ENCODE measurements at places on chromosomes 5 and 9.

DNA sequence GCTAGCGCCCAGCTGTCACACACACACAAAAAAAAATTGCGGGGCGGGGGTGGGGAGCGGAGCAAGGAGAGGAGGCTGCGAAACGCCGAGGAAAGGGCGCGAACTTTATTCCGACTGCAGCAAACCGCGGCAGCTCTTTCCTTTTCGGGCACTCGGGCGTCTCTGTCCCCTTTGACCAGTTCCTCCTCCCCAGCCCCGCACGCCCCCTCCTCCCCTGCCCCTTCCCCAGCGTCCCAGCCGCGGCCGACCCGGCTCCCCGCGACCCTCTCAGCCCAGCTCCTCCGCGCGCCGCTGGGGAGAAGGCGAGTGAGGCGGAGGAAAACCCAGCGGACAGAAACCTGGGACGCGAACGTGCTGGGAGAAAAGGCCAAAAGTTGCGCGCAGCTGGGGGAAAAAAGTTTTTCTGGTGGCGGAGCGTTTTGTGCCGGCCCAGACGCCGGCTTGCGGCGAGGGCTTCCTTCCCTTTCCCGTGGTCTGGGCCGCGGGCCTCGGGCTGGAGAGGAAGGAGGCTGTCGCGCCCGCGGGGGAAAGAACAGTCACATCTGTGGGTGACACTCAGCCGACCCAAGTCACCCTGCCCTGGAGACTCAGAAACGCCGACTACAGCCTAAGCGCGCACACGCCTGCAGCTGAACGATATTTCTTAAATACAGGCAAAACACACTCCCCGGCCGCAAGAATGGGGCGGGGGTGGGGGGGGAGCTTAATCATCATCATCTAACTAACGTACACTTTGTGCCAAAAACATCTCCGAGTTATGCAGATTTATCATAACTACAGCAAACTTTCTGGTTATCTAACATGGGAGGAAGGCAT, 1.1 kb upstream of the BNC2 start:
- no peak for DNase-seq

GRCh38 chr5:36457511-36458270, 148.7 kb upstream of the SLC1A3 start:
- no peak for DNase-seq

- DNase-seq, result no peak
Observed at GRCh38 chr5:57509501-57510260, 27.1 kb upstream of the ACTBL2 start.

DNA sequence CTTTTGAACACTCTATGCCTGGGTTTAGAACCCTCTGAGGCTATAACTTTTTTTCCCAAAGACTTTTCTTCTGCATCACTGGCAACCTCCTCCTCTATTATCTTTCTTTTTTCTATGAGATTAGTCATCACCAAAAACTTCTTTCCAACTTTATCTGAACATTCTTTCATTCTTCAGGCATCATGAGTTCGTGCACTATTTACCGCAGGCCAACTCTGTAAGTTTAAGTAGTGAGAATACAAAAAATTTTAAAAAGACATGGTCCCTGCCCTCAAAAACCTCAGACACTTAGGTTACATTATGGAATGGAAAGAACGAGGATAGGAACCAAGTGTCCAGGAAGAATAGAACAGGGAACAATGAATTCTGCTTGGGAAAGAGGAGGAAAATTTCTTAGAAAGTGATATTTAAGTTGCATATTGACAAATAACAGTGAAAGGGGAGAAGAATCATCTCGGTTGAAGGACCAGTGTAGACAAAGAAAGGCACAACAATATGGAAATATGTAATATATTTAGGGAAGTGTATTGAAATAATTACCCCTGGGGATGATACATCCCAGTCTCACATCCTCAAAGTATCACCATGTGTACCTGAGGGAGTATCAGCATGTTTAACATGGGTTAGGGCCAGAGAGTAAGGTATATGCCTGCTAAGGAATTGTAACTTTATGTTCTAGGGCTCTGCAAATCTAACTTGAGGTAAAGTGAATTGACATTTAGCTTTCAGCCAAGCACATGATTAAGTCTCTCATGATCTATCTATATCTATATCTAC, 196.5 kb upstream of the NREP start:
- no peak for DNase-seq

DNA sequence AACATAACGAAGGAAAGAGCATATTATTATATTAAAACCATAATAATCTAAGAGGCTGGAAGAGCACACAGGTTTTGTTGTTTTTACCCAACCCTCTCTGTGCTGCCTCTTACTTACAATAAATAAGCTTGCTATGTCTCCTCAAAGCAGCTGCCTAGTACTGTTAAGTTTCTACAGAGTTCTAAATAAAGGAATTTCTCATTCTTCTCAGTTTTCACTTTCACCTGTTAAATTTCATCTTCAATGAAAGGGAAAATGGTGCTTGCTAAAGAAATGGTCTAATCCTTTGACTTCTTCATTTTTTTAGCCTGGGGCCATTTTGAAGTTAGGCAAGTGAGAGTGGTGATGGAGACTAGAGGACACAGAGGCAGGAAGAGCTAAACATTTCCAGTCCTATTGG, 396.1 kb downstream of the MAN2A1 start:
- no peak for DNase-seq

GRCh38 chr9:135864447-135865049, 42.8 kb downstream of the CAMSAP1 start:
- no peak for DNase-seq

- DNase-seq, result no peak
Observed at GRCh38 chr5:85515588-85515987, 1102.2 kb upstream of the COX7C start.

DNA sequence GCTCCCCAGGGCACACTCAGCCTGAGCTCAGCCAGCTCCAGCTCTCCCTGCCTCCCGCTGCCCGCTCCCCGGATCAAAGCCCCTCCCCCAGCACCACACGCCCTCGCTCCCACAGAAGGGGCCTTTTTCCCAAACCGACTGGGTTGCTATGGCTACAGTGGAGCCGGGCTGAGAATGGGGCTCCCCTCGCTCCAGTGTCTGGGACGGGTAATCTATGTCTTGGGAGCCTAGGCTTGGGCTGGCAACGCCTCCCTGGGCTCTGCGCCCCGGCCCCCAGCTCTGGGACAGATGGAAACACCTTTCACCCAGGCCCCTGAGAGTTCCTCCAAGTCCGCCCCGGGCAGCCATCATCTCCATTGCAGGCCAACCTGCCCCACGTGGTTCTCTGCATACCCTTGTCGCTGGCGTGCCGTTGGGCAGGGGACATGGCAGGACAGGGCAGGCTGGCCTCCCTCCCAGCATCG, 29.6 kb downstream of the NOTCH1 start:
- no peak for DNase-seq

DNA sequence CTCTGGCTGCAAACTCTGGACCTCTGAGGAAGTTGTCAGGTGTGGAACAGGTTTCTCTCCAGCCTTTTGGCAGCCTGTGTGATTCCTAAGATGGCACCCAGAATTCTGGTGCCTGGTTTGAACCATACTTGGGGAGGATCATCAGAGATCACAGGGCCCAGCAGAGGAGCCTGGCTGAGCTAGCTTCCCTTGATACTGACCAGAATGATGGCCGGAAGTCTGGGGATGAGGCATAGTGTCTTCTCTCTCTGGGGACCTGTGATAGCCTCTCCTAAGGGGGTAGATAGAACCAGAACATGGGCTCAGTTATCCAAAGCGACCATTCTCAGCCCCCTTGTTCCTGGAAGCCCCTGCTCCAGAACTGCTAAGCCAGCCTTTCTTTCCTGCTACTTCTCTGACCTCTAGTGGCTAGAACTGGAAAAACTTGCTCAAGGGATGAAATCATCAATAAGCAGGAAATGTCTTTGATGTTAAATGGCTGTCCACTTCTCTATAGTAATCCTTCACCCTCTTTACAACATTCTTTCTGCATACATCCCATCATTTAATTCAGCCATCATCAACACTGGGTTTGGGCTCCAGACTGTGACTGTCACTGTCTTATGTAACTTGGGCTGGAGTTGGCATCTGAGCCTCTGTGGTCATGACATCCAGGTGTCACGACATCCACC, 55.1 kb downstream of the C9orf152 start:
- no peak for DNase-seq

DNA sequence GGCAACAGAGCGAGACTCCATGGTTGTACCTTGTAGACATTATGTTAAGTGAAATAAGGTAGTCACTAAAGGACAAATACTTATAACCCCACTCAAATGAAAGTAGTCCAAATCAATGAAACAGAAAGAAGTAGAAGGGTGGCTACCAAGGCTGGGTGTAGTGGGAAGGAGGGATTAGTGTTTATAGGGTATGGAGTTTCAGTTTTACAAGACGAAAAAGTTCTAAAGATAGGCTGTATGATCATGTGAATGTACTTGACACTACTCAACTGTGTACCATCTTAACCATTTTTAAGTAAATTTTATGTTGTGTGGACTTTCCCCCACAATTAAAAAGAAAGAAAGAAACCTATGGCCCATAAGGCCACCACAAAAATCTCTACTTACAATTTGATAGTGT, 32.2 kb downstream of the ALDH7A1 start:
- no peak for DNase-seq

DNA sequence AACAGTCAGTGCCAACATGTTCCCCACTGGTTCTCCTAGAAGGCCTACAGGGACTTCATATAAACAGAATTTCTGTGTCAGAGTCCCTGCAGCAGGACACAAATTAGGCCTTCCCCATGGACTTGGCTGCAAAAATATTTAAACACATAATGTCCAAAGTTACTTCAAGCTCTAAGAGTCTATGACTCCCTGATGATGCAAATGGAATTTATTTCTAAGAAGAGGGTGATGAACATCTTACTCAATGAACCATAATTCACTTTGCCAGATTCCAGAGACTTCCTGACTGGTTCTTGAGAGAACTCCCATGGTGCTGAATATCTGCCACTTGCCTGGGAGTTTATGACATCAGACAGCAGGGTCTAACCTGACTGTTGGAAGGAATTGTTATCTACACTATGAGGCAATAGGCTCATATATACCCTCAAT, 32.7 kb upstream of the ADRA1B start:
- DNase-seq, result no peak

DNA sequence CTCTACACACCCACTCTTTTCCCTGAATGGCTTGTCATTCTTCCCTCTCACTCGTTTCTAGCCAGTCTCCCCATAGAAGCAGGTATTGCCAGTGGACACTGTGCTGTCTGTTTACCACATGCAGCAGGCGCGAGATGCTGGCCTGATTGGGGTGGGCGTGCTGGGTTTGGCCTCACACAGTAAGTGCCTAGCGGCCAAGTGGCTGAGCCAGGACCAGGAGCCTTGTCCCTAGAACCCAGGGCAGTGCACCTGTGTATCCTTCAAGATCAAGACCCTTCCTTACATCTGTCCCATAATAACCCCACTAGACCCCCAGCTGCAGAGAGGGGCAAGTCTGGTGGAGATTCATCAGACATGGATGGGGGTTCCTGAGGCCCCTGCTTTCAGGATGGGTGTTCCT, 112.8 kb upstream of the IRX4 start:
- DNase-seq, result no peak

DNA sequence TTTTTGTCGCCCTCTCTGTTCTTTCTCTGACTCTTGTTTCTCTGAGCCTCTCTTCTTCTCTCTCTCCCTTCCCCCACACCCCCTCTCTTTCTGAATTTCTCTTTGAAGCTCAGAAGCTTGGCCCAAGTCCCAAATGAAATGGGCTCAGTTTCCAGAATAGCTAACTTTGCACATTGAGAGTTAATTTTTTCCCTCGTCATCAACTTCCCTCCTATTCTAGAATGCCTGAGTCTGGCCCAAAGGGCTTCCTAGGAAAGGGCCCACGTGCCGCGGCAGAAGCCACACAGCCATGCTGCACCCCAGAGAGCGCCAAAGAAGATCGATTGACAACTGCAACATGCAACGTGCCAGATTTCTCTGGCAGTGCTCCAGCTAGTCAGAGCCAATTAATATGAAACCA, 588.8 kb upstream of the KLF4 start:
- no peak for DNase-seq

DNA sequence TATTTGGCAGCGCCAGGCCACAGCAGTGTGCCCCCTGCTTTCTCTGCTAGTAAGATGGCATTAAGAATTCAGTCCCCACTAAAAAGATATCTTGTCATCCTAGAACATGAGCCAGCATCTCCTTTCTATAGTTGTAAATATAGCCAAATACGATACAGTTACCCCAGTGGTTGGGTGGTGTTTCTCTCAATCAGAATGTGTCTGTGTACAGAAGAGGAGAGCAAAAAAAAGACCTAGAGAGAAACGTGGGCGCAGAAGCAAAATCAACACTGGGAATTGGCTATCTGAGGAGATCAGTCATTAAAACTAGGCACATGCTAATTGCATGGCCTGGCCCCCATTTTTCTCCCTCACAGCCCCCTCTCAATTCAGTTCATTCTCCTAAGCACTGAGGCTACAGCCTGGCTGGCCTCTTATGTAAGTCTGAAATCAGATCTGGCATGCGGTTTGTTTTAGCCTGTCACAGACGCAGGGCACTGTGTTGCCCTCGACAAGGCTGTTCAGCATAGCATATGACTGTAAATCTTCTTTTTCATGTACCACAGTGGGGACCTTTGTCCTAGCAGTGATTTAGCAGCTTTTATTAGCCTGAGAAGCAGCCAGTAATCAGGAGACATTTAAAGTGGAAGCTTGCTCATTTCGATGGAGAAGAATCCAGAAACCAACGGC, 57.8 kb downstream of the RORB start:
- DNase-seq, result no peak

DNA sequence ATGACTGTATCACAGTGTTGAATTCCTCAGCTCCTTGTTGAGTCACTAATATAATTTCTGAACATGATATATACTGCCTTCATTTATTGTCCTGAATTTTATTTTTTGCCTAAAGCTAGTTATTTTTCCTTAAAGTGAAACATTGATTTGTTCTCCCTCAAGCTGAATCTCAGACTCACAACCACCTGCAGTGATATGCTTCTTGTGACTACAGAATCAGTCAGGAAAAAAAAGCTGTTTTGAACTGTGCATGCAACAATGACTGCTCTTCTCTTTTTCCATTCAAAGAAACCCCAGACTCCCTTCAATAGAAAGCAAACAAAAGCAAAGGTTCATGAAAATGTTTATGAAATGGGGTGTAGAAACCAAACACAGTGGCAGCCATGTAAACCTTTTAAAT, 470.2 kb upstream of the CHD1 start:
- no peak for DNase-seq

GRCh38 chr5:132007399-132008162, 3.9 kb downstream of the ACSL6 start:
- no peak for DNase-seq

GRCh38 chr5:6458833-6459232, 10.2 kb downstream of the UBE2QL1 start:
- DNase-seq, result no peak

DNA sequence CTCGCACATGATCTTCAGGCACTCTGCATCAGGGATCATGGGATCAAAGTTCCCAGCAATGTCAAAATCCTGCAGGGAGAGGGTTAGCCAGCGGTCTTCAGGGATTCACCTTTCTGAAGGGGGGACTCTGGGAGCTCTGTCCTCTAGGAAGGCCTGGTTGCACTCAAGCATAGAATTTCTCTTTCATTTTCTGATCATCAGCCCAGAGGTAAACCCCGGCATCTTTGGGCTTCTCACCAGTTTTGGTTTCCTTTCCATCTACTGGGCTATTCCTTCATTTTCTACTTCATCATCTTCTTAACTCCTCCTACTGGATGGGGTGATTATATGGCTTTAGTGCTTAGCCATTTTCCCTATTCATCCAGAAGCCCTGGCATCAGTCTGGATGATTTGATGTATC, 4.6 kb upstream of the DND1 start:
- no peak for DNase-seq

GRCh38 chr5:105504-106070, 13.6 kb downstream of the PLEKHG4B start:
- no peak for DNase-seq
